ENCODE measurements at places on chromosomes 3 and 15.
A peak's percentile ranks its signal among the peaks of the same experiment; 100 is the strongest.

DNA sequence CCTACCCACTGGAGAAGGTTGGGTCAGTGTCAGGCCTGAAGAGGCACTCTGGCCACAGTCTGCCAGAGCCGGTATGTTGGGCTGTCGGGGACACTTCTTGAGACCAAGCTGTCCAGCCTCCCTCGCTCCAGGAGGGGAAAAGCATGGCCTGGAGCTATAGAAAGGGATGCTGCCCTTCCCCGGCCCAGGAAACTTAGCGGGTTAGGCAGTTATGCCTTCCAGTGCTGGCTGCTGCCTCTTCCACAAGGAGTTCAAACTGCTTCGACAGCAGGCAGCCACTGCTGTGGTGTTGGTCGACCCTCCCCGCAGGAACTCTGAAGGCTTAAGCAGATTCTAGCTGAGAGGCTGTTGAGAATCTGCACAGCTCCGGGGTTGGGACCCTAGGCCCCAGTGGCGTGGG lies 819.4 kb downstream of the DIPK2A start:
- peak; percentile 47 for DNase-seq

DNA sequence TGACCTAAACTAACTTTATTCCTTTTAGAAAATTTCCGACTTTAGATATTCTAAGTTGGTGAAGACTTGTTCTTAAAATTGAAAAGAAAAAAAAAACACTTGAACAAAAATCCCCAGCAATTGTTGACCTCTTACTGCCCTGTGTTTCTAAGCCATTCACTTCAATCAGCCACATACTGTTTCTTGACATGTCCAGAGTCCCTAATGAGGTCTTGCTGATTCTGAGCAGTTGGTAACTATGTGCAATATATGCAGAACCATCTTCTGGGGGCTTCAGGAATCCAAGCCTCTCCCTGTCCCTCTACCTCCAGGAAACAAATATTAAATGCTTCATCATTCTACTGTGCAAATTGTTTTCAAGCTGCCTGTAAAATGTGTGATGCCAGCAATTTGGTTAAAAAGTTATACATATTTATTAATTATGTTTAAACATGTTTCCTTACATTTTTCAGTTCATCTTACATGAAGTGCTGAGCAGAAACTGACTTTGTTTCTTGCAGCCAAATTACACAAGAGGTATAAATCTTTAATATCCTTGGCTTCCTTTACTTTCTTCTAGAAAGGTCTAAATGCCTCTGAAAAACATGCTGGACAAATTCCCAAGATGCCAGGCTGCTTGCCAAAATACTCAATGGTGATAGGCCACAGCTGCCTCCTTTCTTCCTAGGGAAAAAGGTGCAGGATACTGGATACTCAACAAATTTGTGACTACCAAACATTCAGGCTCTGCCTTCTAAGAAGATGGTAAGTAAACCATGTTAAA lies 19.8 kb upstream of the GYG1 start:
- peak; percentile 86 for DNase-seq

DNA sequence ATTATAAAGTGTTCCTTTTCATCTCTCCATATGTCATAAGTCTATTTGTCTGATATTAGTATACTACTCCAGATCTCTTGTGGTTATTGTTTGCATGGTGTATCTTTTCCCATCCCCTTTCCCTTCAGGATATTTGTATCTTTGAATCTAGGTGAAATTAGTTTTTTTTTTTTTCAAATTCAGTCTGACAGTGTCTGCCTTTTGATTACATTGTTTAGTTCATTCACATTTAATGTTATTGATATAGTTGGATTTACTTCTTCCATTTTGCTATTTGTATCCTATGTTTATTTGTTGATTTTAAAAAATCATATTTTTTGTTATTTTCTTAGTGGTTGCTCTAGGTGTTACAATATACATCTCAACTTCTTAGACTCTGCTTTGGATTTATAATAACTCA lies 283.0 kb downstream of the CHST2 start:
- no peak for DNase-seq

- no peak for DNase-seq
These were observed 22.8 kb downstream of the DUOX2 start for GRCh38 chr15:45091161-45091560.

GRCh38 chr3:4806535-4807108 lies 172.6 kb upstream of the BHLHE40 start:
- DNase-seq = no peak

DNA sequence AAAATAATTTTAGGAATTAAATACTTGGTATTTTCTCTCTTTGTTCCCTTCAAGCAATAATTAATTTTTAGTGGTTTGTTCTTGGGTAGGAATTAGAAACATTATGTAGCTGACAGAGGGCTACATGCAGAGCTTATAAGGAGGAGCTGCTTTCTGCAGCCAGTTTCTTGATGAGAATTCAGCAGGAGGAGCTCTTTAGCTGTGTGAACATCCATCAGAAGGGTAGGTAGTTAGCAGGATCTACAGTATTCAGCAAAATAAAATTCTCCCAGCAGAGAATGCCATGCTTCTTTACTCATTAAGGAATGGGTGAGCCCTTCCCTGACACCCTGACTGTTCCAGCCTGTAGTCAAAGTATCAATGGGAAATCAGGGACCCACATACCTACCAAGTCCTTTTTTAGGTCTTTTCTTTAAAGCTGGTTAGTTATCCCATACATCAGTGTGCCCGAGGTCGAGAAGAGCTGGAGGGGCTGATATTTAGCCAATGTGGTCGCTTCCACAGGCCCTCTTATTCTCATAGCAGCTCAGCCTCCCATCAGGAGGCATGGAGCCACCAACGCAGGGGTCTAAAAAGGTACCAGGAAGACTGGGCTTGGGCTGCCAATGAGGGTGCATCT lies 54.0 kb downstream of the KCNAB1 start:
- DNase-seq = no peak

GRCh38 chr3:44932986-44933944 lies 42.7 kb downstream of the ZDHHC3 start:
- no peak for DNase-seq
